Right lung (tissue), 10 donors: ENCODE measurements at places on chromosomes 13 and 19.

- DNase-seq = no peak
Measured at GRCh38 chr13:64293923-64294322, 2878.3 kb upstream of the PCDH20 start.

- no peak for DNase-seq
Measured at GRCh38 chr13:98386637-98387036, 190.3 kb downstream of the STK24 start.

DNA sequence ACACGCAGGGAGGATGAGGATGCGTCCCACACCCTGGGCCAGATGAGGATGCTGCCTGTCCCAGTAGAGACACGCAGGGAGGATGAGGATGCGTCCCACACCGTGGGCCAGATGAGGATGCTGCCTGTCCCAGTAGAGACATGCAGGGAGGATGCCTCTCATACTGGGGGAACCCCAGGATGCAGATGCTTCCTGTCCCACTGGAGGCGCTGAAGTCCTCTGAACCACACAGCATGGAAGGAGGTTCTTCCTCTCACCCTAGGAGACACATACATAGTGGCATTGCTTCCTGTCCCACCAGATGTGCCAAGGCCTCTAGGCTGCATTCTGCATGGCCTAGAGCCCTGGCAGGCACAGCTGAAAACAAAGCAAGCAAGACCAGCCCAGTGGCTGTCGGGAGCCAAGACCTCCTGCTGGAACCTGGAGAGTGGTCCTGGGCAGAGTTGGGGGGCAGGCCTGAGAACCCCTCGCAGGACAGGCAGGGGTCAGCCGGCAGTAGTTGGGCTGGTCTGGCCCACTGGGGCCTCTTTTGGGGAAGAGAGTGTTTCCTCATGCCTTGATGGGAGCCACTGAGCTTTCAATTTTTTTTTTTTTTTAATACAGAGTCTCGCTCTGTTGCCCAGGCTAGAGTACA lies 4.3 kb downstream of the HPN start:
- no peak for DNase-seq

DNA sequence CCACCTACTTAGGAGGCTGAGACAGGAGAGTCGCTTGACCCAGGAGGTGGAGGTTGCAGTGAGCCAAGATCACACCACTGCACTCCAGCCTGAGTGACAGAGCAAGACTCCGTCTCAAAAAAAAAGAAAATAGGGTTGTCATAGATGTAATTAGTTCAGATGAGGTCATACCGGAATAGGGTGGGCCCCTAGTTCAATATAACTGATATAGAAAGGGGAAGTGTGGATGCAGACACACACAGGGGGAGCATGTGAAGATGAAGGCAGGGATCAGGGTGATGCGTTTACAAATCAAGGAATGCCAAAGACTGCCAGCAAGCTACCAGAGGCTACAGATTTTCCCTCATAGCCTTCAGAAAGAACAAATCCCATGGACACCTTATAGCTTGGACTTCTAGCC lies 24.3 kb upstream of the EEF1AKMT1 start:
- DNase-seq = no peak

- DNase-seq = peak; percentile 70
Measured at GRCh38 chr19:38229585-38230073, 5.6 kb upstream of the DPF1 start.

DNA sequence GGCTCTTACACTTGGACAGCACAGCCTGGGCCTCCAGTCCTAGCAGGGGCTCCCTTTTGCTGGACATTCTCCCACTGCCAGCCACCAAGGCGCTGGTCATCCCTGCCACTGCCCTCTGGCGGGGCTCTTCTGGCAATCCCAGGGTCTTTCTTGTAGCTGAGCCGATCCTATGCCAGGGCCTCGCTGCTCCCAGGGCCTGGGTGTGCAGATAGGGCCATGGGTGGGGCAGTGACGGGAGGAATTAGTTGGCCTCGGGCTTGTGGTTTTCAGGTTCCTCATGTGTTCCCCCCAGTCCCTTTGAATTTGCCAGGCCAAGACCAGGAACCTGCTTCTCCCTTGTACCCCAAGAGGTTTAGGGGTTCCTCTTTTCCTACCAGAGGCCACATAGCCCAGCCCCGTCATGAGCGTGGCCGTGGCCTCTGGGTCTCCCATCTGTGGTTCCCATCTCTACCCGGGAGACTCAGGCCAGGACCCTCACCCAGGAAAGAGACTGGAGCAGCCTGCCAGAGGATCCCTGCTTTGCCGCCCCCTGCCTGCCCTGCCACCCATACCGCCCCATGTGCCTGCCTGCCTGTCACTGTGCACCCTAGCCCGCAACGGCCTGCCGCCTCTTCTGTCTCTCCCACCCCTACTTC lies 26.2 kb downstream of the TMED1 start:
- DNase-seq = no peak

- DNase-seq = no peak
Measured at GRCh38 chr19:28582796-28583195, 630.2 kb downstream of the UQCRFS1 start.

- DNase-seq = no peak
Measured at GRCh38 chr19:49840736-49841249, 10.2 kb upstream of the PTOV1 start.
